ENCODE measurements at places on chromosomes 6 and 20.

GRCh38 chr20:35854713-35855348 is 83.0 kb downstream of the PHF20 start:
- DNase-seq = no peak

GRCh38 chr20:6295127-6295866 is 172.5 kb upstream of the FERMT1 start:
- DNase-seq = no peak

GRCh38 chr6:5469101-5469846 is 208.0 kb downstream of the FARS2 start:
- DNase-seq = no peak

GRCh38 chr6:116616737-116617053 is 416 bp downstream of the RSPH4A start:
- DNase-seq = no peak

GRCh38 chr6:164344801-164345291 is 930.3 kb downstream of the QKI start:
- no peak for DNase-seq

DNA sequence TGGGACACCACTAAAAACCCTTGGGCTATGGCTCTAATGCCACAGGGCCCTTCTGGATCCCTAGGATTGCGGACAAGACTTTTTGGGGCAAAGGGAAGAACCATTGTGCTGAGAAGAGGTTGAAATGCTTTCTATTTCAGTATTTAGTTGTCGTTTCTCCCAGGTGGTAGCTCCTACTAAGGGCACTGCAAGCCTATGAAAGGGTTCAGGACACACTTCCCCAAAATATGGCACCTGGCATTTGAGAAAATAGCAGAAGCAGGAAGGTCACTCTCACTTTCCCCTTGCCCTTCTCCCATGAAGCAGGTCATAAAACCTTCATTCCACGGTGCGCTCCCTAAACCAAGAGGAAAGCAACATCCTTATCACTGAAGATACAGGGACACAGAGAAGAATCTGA is 125.4 kb upstream of the GPR6 start:
- no peak for DNase-seq

DNA sequence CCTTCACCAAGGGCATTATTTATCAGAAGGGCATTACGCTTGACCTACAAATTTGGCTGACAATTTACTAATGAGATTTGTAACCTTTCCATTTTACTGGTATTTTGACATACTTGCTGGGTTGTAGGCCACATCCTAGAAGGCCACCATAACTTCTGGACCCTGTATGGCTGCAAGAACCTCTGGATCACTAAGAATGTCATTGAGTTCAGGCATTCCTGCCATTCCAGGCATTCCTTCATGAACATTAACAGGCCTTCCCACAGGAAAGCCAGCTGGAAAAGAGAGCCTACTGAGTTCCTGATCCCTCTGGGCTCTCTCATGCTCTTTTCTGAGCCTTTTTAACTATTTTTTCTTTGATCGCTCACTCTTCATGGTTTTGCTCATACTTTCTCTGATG is 28.4 kb upstream of the SLC35A1 start:
- DNase-seq = no peak

GRCh38 chr6:73610444-73611275 is 43.1 kb downstream of the SLC17A5 start:
- DNase-seq = peak; percentile 74

DNA sequence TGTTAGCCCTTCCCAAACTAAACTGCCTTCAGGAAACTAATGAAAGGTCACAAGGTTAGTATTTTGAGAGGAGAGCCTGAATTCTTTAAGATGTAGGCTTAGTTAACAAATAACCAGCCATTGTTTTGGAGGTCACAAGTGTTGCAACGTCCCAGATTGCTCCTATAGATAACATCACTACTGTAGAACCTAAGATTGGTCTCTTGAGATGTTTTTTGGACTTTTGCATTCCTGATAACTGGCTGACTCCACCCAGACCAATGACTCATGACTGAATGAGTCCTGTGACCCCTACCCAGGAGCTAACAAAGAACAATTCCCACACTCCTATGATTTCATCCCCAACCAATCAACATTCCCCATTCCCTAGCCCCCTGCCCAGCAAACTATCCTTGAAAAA is 178.8 kb downstream of the SCP2D1 start:
- no peak for DNase-seq

DNA sequence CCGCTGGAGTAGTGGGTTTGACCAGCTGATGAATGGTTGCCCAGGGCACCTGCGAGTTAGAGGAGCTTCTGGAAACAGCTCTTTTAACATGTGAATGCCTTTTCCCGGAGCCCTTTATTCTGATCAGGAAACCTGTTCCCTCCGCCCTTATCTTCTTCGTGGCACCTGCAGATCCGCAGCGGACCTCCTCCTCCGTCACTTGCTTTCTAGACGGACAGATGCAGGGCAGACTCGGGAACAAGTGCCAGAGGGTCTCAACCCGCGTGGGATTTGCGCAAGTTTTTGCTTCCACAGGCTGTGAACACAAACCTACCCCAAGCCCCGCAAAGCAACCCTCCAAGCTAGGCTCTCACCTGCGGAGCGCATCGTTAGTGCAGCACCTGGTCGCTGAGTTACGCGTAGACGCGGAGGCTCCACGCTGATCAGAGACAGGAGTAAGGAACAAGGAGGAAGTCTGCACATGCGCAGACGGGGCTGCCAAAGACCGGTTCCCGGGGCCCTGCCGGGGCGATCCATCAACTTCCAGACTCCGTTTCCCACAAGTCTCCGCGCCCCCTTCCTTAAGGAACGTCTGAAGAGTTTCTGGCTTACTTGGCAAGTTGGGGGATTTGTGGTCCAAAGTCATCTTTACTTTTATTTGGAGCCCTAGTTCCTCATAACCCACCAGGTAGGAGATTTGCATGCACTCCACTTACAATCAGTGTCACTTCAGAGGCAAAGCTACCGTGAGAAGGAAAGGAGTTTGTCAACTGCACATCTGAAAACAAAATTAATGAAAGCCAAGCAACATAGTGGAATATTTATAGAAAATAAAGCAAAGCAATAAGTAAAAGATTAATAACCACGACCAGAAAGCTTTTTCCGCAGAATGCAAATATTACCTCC is 52.7 kb upstream of the ELMO2 start:
- peak; percentile 15 for DNase-seq

DNA sequence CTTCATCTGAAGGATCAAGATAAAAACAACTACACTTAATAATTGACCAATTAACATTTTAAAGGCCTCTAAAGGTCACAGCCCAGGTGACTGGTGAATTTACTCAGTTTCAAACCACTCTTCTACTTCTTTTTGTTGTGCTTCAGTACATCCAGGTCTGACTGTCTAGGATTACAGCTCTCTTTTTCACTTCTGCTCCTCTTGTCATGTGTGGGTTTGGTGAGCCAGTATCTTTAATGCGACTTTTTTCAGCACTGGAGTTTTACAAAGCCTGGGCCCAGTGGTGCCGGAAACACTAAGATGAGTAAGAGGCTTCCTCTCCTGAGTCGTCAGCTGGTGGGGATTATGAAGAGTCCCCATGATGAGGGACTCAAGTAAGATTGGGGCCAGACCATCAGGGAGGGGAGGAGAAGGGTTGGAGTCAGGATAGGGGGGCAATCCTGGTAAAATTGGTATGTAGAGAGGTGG is 27.0 kb downstream of the HECA start:
- DNase-seq = peak; percentile 55

GRCh38 chr6:11814106-11814505 is 35.5 kb upstream of the ADTRP start:
- no peak for DNase-seq

DNA sequence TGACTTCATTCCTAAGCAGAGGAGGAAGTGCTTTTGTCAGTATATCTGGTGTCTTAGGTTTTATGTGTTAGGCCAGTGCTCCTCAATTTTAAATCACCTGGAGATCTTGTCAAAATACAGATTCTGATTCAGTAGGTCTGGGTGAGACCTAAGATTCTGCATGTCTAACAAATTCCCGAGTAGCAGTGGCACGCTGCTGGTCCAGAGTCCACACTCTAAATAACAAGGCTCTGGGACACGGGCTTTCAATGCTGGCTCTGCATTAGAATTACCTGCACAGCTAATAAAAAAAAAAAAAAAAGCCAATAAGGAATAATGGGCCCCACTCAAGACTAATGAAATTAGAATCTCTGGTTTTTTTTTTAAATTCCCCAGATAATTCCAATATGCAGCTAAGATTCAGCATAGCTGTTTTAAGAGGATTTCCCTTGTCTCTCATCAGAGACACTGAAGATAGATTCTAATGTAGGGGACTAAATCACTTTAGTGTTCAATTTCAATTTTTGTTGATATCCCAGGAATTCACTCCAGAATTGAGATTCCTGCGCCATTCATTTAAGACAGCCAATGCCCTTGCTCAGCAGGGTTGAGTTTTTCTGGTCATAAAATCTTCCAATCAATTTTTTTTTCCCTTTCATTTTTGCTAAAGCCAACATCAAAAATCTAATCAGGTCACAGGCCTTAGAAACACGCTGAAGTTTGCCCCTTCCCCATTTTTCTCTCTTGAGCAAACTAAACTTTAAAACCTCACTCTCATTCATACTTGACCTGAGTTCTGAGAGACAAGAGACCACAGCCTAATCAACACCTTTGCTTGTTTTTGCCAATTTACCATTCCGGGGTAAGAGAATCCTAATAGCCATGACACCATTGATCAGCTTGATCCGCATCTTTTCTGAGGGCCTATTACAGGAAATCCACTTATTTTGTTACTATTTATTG is 2.4 kb downstream of the TDP2 start:
- DNase-seq = no peak

DNA sequence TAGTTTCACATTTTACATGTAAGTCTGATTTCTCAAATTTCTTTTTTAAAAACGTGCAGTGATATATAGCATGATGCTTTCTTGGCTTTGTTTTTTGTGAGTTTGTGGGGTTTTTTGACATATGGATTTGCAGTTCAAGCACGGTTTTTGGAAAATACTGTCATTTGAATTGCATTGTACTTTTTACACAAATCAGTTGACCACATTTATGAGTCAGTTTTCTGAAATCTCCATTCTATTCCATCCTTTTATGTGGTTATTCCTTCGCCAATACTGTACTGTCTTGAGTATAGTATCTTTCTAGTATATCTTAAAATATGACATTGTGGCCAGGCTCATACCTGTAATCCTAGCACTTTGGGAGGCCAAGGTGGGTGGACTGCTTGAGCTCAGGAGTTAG is 890.0 kb upstream of the CITED2 start:
- DNase-seq = no peak

DNA sequence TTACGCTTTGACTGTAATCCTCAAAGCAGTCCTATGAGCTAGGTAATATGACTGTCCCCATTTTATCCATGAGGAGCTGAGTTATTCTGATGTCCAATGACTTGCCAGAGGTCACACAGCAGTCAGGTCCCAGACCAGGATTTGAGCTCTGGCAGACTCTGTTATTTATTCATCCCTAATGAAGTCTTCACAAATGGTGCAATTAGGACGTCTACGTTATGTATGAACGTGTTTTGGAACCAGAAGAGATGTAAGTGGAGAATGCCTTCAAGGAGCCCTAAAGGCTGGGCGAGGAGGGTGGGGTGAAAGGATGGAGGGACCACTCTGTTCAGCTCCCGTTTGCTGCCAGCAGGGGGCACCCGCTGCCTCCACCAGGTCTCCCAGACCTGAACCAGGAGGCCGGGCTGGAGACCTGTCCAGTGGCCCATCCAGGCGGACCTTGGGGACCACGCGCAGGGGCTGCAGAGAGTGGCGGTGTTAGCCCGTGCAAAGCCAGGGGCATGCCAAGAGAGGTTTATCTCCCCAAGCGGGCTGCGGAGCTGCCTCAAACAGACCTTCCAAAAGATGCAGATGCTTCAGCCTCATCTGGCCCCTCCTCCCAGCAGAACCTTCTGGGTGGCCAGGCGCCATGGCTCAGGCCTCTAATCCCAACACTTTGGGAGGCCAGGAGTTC is 15.2 kb upstream of the ZNF335 start:
- peak; percentile 70 for DNase-seq

DNA sequence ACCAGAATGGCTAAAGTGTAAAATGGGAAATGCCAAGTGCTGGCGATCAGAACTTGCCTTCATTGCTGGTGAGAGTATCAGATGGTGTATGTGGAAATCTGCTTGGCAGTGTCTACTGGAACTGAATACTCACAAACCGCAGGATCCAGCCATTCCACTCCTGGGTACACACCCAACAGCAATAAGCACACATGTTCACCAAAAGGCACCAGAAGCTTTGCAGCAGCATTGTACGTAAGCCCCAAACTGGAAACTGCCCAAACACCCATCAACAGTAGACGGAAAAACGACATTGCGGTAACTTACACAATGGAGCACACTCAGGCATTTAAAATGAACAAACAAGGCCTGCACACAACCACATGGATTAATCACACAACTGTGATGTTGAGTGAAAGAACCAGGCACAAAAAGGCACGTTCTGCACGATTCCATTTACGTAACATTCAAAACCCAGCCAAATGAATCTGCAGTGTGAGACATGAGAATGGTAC is 37.3 kb upstream of the BPIFA2 start:
- DNase-seq = no peak

DNA sequence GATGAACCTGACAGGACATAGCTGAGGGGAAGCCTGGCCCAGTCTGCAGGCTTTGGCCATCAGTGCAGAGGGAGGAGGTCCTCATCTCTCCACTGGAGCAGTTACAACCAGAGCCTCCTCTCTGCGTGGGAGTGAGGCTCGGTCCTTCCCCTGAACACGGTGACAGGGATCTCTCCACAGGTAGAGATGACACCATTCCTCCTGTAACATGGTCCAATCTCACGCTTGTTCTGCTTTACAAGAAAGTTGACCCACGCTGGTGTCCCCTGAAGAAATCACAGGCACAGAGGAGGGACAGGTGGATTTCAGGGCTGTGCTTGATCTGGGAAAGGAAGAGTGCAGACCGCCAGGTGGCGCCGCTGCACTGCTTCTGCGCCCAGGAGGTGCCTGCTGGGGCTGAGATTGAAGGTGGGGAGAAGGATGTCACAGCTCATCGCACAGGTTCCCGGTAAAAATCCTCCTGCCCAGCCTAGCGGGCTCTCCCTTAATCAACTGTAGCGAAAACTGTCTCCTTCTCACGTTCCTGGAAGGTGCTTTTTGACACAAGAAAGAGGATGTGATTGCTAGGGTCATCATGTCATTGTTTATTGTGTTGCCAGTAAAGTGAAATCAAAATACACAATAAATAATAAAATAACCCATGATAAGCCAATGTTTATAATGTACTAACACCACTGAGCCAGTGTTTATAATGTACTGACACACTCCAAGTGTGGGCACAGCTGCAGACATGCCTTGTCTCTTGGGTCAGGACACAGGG is 20.4 kb downstream of the HLA-G start:
- DNase-seq = peak; percentile 87

DNA sequence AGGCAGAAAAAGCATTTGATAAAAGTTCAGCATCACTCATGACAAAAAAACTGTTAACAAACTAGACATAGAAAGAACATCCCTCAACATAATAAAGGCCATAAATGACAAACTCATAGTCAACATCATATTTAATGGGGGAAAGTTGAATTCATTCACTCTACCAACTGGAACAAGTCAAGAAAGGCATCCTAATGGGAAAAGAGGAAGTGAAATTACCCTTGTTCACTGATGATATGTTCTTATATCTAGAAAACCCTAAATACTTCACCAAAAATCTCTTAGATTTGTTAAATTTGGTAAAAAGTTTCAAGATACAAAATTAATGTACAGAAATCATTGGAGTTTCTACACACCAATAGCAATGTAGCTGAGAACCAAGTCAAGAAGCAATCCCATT is 48.9 kb downstream of the GGTLC1 start:
- no peak for DNase-seq

GRCh38 chr20:10963717-10964266 is 290.0 kb upstream of the JAG1 start:
- no peak for DNase-seq

GRCh38 chr6:148520109-148520841 is 177.6 kb downstream of the SASH1 start:
- no peak for DNase-seq
